ENCODE measurements at places on chromosomes 5 and 9.

DNA sequence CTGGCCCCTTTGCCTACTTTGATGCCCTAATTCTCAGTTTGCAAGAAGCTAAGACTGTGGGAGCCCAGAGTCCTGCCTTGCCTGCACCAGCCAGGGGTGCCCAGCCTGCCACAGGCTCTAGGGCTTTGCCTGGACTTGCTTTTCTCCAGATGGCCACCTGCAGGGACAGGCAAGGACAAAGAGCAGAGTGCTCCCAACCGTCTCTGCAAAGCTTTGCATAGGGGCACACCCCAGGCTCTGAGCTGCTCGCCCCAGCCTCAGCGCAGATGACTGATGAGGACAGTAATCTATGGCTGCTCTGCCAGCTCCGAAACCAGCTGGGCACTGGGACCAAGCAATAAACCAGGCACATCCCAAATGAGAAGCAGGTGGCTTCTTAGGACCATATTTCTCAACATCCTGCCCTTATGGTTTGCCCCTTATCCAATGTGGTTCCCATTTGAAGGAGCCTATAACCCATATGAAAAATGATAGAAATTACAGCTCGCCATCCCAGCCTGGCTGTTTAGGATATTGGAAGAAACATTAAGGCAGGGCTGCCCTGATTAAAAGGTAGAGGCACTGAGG, 25.4 kb upstream of the TCF7 start:
- no peak for DNase-seq

DNA sequence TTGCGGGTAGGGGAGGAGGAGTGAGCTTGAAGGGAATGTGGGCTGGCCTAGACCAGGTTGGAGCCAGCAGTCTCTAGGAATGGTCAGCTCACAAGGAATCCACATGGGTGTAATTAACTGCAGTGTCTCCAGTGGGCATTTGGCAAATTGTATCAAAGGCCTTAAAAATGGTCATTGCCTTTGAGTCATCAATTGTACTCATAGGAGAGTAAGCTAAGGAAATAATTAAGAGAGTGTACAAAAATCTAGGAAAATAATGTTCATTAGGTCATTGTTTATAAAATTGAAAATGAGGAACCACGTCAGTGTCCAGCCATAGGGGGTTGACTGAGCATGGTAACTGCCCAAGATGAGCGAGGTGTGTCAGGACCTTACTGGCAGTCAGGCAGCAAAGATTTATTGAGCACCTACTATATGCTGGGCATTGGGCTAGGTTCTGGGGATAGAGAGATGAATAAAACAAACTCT, 29.8 kb upstream of the RPL26L1 start:
- peak; percentile 82 for DNase-seq

GRCh38 chr9:113597390-113598241, 134.1 kb downstream of the RGS3 start:
- no peak for DNase-seq

DNA sequence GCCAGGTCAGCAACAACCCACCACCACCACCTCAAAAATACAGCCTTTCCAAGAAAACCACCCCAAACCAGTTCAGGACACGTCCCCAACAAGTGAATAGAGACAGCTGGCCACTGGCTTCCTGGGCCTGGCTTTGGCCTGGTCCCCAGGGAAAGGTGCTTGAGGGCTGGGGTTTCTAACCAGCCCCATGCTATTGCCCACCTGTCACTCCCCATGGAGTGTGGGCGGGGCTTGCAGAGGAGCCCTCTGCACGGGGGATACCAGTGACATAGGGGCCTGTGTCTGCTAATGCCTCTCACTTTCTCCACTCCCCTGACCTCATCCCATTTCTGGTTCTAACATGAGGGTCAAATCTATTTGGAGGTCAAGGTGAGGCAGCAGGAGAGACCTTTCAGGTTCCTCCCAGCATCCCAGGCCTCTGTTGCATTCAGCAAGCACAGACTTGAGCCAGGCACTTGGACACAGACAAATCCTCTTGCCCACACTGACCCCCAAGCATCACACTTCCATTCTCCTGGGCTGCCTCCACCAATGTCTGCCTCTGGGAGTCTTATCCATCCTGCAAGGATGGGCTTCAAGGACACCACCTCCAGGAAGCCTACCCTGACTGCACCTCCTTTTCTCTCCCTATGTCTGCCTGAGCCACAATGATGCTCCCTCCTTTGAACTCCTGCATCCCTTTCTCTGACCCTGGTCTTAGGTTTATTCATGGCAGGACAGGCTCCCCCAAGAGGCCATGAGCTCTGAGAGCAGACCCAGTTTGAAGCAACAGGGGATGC, 16.1 kb upstream of the TTLL11 start:
- DNase-seq = no peak

DNA sequence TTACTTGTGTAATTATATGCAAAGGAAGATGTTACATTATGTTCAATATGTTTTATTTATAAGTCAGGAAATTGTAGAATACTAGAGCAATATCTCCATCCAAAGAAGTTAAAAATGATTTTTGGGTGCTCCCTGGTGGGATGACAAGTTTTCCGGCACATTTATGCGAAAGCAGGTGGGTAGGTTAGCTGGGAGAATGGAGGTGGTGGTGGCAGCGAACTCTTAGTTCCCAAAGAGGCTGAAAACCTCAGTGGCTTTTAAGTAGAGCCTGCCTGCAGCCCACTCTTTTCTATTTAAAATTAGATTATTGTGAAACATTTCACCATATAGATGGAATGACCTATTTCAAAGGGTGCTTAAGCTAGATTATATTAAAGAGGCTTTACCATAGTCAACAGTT, 51.8 kb downstream of the ANKRD33B start:
- no peak for DNase-seq

DNA sequence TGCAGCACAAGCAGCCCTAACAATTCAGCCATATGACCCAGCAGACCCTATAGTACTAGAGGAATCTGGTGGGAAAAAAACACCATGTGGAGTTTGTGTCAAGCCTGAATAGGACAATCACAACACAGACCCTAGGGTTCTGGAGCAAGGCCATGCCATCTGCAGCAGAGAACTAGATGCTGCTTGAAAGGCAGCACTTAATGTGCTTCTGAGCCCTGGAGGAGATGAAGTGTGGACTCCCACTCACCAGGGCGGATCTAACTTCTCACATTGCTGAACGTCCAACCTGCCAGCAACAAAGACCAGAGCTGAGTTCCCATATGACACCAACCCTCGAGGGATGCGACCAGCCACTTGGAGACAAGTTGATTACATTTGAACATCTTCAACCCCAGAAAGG, 43.2 kb downstream of the GABBR2 start:
- no peak for DNase-seq

DNA sequence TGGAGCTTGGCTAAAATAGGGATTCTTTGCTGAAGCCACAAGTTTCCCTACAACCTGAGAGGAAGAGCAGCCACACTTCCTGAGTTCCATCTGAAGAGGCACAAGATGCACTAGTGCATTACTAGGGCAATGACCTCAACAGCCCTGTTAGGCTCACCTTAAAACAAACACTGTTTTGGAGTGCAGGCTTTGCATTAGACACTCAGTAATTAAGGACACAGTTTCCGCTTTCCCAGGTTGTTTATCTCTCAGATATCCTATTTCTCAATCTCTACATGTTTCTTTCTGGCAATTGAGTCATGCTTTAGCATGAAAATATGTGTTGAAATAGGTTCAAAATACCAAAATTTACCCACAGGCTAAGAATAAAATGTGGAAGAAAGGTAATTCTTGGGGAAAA, 34.2 kb downstream of the EMB start:
- no peak for DNase-seq

DNA sequence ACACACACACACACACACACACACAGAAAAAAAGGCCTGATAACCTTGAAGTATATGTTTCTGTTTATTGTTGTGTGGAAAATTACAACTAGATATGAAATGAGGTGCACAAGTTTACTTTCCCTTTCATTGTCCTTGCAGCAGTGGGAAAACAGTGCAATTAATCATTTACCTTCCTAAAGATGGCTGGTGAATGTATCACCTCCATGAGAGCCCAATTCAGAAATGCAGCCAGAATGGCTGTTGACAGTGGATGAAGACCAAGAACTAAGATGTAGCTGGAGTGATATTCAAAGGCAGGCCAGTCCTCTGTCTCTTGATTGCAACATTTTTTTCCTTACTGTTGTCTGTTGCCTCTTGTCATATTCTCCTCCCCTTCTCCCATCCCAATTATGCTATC, 49.6 kb upstream of the EIF4EBP3 start:
- DNase-seq = no peak

- peak; percentile 74 for DNase-seq
Measured at GRCh38 chr9:107283623-107284616, 841 bp downstream of the RAD23B start.

GRCh38 chr5:88690409-88691229, 192.4 kb downstream of the MEF2C start:
- peak; percentile 57 for DNase-seq

DNA sequence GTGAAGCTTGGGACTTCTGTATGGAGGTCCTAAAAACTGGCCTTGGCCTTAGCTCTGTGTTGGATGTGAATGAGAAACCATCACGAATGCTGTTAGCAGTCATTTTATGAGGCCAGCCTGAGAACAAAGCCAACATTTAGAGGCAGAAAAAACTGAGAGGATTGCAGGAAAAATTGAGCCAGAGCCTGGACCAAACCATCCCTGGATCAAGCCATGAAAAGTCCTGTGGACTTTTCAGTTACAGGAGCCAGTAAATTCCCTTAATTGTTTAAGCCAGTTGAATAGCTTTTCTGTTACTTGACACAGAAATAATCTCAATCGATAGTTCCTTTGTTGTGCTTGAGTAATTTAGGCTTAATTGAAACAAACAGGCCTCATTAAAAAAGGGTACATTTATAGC, 42.6 kb upstream of the SPATA31D4 start:
- no peak for DNase-seq

- no peak for DNase-seq
Measured at GRCh38 chr5:159911349-159911748, 4.9 kb upstream of the ADRA1B start.

DNA sequence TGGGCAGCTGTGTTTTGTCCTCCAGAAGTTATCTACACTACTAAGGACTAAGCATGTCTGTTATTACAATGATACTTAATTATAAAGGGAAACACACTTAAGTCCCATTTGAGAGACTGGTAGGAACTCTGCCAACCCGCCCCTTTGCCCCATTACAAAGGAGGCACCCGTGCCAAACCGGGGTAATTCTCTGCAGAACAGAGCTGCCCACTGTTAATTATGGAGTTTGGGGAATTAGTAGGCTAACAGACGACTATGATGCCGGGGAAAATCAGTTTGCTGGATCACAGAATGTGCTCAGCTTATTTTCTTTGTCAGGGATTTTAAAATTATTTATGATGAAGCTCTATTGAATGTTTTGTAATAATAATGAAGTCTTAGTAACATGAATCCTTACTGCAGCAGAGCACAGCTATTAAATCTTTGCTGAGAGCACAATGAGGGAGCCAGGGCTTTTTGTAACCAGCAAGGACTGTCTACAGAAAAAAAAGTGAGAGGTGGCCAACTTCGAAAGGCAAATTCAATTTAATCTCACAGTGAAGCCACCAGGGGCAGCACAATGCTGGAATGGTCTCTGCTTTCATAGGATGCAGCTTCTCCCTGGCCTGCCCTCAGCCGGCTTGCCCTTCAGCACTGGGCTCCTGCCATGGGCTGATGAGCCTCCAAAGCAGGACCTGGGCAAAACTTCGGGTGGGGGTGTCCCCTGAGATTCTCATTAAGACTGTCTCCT, 134.5 kb downstream of the GNAQ start:
- no peak for DNase-seq

DNA sequence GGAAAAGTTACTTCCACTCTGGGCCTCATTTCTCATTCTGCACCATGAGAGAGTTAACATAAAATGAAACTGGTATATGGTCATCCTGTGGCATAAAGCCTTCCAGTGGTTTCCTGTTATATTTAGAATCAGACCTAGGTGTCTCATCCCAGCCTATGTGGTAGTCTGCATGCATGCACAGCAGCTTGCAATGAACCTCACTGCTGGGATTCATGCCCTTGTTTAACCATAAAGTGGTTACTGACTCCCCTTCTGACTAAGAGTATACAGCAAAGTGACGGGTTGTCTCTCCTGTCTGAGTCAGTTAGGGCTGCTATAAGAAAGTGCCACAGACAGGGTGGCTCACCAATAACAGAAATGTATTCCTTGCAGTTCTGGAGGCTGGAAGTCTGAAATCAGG, 14.7 kb upstream of the TDRD7 start:
- no peak for DNase-seq

GRCh38 chr5:160970605-160971191, 118.7 kb upstream of the ATP10B start:
- no peak for DNase-seq

- no peak for DNase-seq
Measured at GRCh38 chr5:89908876-89909275, 500.7 kb downstream of the CETN3 start.

DNA sequence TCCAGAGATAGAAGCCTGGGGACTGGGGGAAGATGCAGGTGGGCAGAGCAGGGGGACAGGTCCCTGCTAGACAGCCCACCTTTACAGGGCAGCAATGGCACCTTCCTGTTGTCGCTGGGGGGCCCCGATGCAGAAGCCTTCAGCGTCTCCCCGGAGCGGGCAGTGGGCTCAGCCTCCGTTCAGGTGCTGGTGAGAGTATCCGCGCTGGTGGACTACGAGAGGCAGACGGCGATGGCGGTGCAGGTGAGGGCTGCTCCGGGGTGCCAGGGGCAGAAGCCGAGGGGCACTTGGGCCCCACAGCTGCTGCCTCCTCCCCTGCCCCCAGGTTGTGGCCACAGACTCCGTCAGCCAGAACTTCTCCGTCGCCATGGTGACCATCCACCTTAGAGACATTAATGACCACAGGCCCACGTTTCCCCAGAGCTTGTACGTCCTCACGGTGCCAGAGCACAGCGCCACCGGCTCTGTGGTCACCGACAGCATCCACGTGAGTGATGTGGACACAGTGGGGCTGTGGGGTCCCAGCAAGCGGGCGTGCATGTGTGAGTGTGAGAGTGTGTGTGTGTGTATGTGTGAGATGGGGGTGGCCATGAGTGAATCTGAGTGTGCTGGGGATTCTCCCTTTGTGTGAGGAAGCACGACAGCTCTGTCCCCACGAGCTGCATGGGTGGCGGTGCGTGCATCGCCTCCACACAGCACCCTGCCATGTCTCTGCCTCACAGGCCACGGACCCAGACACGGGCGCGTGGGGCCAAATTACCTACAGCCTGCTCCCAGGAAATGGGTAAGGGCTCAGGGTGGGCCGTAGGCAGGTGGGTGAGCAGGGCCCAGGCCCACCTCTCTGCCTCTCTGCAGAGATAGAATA, 28.4 kb downstream of the CDHR2 start:
- DNase-seq = no peak

DNA sequence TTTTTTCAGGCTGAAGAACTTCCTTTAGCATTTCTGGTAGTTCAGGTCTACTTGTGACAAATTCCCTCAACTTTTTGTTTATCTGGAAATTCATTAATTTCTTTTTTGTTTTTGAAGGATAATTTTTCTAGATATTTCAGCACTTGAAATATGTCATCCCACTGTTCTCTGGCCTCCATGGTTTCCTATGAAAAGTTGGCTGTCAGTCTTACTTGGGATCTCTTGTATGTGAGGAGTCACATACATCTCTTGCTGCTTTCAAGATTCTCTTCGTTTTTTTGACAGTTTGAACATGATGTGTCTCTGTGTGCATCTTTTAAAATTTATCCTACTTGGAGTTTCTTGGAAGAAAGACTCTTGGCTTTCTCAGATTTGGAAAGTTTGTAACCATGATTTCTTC, 79.5 kb downstream of the RIC1 start:
- no peak for DNase-seq

GRCh38 chr5:59800347-59800893, 93.1 kb downstream of the PDE4D start:
- no peak for DNase-seq
